ENCODE measurements at places on chromosomes 12 and 14.

GRCh38 chr12:51647647-51648046, 56.6 kb downstream of the SCN8A start:
- peaks cover 45% of the 10 kb centered on the region for H3K36me3 ChIP-seq
- no peaks in the 10 kb centered on the region for H3K4me1 ChIP-seq
- DNase-seq = no peak
- H3K27ac ChIP-seq = no peak overlapping the region

- peaks cover 83% of the 10 kb centered on the region for H3K4me1 ChIP-seq
- peaks cover 100% of the 10 kb centered on the region for H3K27me3 ChIP-seq
- H3K27ac ChIP-seq = no peak overlapping the region
- no peak for DNase-seq
- H3K36me3 ChIP-seq = no peaks in the 10 kb centered on the region
Measured at GRCh38 chr12:114674251-114675047, 9.5 kb downstream of the TBX3 start.

DNA sequence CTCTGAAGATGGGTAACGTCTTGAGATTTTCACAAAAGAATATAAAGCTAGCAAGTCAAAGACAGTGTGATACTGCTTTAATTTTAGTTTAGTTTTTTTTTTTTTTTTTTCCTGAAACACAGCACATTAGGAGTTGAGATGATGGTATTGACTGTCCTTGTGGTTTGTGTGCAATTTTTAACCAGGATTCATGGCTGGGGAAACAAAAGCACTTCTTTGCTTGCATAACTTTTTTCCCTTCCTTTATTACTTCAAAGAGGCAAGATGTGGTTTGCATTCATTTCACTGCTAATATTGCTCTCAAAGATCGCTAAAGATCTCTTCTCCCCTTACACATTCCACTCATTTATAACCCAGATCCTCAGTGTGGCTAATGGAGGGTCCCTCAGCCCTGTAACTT, 157.1 kb upstream of the PZP start:
- no peaks in the 10 kb centered on the region for H3K36me3 ChIP-seq
- DNase-seq = no peak
- H3K27me3 ChIP-seq = peaks cover 2% of the 10 kb centered on the region
- H3K4me3 ChIP-seq = no peak overlapping the region
- peaks cover 49% of the 10 kb centered on the region for H3K4me1 ChIP-seq

DNA sequence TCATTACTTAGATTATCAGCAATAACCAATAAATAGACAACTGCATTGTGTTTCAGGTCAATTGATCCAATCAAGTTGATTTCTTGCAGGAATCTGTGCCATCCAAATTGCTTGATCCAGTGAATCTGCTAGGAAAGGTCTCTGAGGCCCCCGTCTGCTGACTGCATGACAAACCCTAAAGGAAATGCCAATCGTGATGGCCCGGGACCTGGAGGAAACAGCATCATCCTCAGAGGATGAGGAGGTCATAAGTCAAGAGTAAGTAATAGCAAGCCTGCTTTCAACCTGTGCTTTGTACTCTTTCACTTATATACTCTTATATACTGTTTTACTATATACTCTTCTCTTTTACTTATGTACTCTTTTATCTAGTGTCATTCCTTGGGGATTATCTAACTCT, 1.9 kb downstream of the TTLL5 start:
- peak overlapping the region; percentile 92 for H3K4me3 ChIP-seq
- peaks cover 17% of the 10 kb centered on the region for H3K4me1 ChIP-seq
- H3K27me3 ChIP-seq = no peaks in the 10 kb centered on the region
- peaks cover 4% of the 10 kb centered on the region for H3K36me3 ChIP-seq

DNA sequence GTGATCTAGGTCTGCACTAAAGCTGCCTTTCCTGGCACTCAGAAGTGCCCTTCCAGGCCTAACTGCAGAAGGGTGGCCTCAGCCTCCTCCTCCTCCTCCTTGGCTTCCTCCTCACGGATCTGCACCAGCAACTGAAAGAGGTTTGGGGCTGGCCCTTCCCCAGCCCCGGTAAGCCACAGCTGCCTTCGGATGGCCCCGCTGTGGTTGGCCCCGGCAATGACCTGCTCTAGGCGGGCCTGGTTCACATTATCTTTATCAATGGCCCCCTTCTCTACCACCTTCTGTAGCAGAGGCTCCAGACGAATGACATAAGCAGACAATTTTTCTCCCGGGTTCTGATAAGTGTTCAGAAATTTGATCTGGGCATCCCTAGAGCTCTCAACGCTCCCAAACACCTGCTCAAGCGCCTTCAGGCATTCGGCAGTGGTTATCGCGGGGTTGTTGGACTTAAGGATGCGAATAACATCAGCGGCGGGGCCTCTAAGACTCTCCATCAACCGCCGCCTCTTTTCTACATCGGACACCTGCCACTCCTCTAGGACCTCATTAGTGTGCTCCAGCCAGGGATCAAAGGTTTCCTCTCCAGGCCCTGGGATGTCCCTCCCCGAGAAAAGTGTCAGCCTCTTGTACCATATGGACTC, 1.5 kb downstream of the PNMA1 start:
- peak overlapping the region; percentile 97 for H3K27ac ChIP-seq
- H3K4me1 ChIP-seq = peaks cover 28% of the 10 kb centered on the region
- peak overlapping the region; percentile 90 for H3K4me3 ChIP-seq
- DNase-seq = no peak
- no peaks in the 10 kb centered on the region for H3K36me3 ChIP-seq

DNA sequence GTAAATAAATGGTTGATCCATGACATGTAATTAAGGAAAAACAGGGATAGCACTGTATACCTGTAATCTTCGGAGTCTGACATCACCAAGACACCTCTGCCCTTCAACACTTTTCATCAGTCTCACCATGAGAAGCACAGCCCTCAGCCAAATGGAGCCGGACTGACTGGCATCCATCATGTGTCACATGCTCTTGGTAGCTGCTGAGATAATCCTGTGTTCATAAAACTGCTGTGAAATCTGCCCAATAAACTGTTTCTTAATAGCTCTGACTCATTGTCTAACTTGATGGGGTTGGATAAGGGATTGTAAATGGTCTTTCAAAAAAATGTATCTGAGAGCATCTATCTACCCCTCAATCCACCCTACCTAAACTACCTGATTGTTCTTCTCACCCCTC, 33.6 kb downstream of the KCNH5 start:
- no peak for DNase-seq
- no peak overlapping the region for H3K27ac ChIP-seq
- H3K36me3 ChIP-seq = no peaks in the 10 kb centered on the region
- H3K4me1 ChIP-seq = peaks cover 4% of the 10 kb centered on the region
- no peaks in the 10 kb centered on the region for H3K27me3 ChIP-seq
- H3K4me3 ChIP-seq = no peak overlapping the region

DNA sequence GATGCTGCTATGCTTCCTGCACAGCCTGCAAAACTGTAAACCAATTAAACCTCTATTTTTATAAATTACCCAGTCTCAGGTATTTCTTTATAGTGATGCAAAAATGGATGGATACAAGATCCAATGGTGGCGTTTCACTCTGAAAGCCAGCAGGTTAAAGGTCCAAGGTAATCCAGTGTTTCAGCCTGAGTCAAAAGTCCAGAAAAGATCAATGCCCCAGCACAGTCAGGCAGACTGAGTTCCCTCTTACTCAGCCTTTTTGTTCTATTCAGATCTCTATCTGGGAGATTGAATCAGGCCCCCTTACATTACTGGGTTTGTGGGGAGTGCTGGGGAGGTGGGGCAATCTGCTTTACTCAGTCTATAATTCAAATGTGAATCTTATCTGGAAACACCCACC, 464.5 kb downstream of the GXYLT1 start:
- H3K36me3 ChIP-seq = peaks cover 7% of the 10 kb centered on the region
- no peaks in the 10 kb centered on the region for H3K4me1 ChIP-seq
- H3K27ac ChIP-seq = no peak overlapping the region
- DNase-seq = no peak
- no peaks in the 10 kb centered on the region for H3K27me3 ChIP-seq
